Neuronal stem cell (in vitro differentiated cells): ENCODE measurements at places on chromosomes 6 and 20.

GRCh38 chr6:83308833-83309232, 115.7 kb downstream of the RWDD2A start:
- DNase-seq: no peak

- DNase-seq: no peak
Observed at GRCh38 chr6:157486572-157486971, 105.6 kb downstream of the ZDHHC14 start.

- DNase-seq: no peak
Observed at GRCh38 chr6:148928811-148929210, 182.0 kb downstream of the UST start.

DNA sequence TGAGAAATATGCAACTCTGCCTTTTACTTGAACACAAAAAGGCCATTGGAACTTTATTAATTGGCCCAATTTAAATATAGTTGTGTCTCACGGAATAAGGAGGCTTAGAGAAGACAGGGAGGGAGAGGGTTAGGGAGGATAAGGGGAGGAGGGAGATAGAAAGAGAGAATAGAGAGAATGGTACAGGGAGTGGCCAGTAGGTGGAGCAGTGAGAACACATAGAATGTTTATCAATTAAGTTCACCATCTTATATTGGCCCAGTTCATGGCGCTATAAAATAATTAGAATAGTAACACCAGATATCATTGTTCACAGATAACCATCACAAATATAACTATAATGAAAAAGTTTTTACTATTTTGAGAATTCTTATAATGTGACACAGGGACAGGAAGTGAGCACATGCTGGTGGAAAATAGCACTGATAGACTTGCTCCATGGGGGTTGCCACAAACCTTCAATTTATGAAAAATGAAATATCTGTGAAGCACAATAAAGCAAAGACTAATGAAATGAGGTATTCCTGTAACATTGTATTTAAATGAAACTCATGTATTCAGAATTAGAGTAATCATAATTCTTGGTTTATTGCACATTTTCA, 374.1 kb upstream of the MANEA start:
- DNase-seq: peak; percentile 17

DNA sequence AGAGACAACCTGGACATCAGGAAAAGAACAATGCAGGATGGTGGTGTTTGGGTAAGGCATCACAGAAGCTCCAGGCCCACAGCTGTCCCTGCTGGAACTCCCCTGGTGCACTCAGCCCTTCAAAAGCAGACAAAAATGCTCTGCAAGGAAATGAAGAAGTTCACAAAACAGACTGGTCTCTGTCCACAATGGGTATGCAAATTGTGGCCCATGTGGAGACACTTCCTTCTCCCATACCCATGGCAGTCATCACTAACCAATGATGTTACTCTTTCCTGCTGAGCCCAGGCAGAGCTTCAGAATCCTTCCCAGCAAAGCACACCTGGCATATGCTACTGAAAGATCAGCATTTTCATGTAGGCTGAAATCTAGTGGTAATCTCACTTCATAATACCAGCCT, 42.6 kb upstream of the PXDC1 start:
- no peak for DNase-seq

GRCh38 chr20:16552015-16552414, 21.2 kb downstream of the KIF16B start:
- no peak for DNase-seq

DNA sequence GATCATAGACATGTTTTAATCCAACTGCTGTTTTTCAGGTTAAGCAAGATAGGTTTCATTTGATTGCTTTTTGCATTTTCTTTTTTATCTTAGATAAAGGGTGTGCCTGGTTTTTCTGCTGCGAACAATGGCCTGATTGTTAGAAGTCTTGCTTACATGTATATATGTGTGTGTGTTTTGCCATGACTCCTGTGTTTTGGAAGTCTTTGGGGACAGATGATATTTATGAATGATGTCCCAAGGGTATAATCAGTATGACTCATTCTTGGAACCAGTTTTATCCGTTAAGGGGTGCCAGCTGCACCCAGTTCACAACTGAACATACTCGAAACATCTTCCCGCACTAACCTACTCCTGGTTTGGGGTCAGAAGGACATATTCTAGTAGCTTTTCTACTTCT, 230.1 kb upstream of the SUPT3H start:
- DNase-seq: no peak

DNA sequence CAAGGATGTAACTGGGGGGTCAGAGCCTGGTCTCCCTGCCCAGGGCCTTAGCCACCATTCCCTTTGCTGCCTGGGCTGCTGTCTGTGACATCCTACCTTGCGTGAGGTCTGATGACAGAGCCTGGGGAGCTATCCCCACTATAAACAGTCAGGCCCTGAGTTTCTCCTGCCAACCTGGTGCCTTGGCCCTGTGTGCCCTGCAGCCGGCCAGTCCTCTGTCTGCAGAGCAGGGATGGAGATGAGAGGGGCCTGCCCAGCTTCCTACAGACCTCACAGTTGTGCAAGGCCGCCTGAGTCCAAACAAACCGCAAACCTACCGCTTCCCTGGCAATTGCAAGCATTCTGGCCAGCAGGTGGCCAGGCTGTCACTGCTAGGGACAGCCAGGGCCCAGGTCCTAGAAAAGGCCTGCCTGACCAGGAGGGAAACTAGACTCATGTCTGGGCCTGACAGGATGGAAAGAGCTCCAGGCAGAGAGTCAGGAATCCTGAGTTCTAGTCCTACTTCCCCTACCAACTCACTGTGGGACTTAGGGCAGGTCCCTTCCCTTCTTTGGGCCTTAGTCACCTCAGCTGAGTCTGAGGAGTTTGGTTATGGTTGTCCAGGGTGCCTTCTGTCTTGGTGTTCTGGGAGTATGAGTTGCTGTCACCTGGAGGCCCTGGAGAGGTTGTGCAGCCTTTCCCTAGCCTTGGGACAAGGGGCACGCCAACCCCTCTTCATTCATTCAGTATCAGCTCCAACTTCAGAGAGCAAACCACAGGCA, 86.2 kb downstream of the VEGFA start:
- no peak for DNase-seq

- DNase-seq: no peak
Observed at GRCh38 chr6:46044881-46045617, 29.4 kb upstream of the CLIC5 start.
